Stromal cell of bone marrow (primary cell): ENCODE measurements at places on chromosomes 11 and 22.

DNA sequence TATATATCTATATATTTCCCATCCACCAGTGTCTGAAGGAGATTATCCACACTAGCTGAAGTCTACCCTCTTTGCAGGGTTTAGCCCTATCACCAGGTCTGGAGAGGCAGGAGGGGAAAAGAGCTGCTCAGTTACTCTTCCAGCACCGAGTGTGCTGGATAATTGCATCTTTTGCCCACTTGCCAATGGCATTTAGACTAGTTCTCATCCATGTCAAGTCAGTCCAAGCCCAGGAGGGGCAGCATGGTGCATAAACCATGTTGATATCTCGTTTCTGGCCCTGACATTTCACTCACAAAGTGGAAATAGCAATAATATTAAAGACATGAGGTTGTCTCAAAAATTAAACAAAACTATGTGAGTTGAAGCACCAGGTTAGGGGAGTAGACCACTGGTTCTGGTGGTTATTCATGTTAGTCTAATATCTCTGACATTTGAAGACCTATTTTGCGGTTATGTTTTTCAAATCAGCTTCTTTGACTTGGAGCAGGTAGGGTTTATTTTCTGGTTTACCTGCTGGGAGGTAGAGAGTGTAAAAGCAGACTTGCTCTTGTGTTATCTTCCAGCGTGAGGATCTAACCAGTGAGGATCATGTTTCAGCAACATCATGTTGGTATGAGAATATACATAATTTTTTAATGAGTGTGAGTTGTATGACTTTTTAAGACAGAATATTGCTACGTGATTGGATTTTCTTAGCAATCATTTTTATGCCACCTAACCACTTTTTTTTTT, 273.2 kb upstream of the KIRREL3 start:
- no peak for DNase-seq

- DNase-seq = no peak
Measured at GRCh38 chr11:95412074-95412473, 181.1 kb upstream of the SESN3 start.

- no peak for DNase-seq
Measured at GRCh38 chr11:126319374-126319740, 15.5 kb downstream of the DCPS start.

DNA sequence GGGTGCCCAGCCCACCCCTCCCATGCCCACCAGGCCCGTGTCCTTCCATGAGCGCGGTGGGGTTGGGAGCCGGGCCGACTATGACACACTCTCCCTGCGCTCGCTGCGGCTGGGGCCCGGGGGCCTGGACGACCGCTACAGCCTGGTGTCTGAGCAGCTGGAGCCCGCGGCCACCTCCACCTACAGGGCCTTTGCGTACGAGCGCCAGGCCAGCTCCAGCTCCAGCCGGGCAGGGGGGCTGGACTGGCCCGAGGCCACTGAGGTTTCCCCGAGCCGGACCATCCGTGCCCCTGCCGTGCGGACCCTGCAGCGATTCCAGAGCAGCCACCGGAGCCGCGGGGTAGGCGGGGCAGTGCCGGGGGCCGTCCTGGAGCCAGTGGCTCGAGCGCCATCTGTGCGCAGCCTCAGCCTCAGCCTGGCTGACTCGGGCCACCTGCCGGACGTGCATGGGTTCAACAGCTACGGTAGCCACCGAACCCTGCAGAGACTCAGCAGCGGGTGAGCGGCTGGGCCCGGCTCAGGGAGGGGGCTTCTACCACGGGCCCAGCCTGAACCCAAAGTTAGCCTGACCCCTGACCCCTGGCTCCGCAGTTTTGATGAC, 3.0 kb downstream of the PKP3 start:
- DNase-seq = no peak

- no peak for DNase-seq
Measured at GRCh38 chr11:94762208-94762607, 5.9 kb upstream of the AMOTL1 start.
